ENCODE measurements at places on chromosomes 1 and 21. TPM values are rescaled to one million over a fixed set of nuclear protein-coding genes. Genes with fewer than 3 reads are reported as not detected.

DNA sequence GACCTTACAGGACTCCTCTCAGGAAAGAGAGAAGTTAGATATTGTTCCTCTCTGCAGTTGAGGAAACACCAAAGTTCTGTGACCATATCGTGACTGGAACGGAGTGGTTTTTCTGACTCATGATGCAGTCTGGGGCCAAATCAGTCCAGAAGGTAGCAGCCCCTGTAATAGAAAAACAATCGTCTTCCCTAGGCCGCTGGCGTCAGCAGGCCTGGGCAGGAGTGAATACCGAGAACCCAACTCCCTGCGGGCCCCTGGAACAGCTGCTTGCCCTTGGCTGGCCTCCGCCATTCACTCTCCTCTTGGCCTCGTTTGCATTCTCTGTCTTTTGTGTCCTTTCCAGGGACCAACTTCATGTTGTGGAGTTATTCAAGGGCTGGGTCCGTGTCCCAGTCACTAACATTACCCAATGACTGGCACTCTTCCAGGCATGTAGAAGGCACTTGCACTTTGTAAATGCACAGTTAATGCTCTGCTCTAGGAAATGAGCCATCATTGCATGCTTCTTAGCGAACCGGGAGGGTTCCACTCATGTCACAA lies 10.9 kb upstream of the CD101 start:
- DNase-seq: no peak

DNA sequence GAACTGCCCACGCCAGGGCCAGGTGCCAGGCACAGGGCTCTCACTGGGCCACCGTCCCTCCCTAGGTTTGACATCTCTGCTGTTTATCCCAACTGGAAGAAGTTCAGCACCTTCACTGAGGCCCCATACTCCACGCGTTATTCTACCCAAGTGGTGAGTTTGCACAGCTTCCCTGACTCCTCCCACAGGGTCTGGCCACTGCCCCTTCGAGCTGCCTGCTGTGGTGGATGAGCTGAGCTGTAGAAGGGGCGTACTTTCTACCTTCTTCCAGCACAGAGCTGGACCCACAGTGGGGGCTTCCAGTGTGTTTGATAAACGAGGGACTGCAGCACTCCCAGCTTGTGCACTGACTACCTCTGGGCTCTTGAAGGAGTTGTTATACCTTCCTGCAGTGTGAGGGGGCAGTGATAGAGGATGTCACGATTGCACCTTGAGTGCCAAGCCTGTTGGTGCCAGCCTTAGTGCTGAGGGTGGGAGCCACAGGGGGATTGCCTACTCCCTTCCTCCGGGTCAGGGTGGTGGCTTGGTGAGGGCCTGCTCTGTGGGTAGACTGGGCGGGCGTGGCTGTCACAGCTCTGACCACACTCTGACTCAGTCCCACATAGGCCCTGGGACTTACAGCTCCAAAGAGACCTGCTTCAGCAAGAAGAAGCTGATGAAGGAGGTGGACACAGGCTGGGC lies 5.9 kb upstream of the TTC22 start:
- peak; percentile 22 for DNase-seq

The SFN gene
- total RNA-seq: 3.8 TPM

DNA sequence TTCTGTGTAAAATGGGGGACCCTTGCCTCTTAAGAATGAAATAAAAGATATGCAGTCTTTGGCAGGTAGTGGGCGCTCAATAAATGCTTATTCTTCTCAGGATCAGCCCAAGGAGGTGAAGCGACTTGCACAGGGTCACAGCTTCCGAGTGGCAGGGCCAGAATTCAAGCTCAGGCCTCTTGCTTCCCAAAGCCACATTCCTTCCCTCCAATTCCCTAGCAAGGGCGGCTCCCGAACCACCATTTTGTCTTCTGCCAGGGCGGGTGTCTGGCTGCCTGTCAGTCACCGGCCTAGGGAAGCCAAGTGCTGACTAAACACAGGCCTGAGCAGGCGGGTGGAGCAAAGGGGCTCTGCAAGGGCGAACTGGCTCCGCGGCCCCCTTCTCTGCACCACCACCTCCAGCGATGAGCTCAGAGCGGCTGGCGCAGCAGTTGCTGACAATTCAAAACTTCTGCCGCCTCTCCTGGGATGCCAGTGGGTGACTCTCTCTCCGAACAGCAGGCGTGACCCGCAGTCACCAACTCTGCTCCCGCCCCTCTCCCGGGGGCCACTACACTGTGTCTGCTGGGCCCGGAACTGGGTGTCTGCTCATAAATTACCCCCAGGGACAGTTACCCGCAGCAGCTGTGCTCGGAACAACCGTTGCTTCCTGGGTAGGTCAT lies 10.8 kb downstream of the GPR3 start:
- peak; percentile 81 for DNase-seq

DNA sequence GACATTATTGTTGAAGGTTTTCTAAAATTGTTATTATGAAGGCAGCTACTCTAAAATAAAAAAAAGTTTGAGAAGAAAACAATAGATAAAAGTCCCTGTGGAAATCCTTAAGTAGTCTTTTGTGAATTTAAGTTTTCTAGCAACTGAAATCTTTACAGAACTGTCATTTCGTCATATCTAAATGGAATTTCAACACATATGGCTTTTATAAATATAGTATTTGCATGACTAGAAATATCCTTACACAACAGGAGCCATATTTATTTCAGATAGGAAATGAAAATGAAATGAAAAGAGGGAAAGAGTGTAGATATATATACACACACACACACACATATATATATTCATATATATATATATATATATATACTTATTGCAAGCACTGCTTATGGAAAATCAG lies 204.7 kb upstream of the RGS18 start:
- DNase-seq: no peak

DNA sequence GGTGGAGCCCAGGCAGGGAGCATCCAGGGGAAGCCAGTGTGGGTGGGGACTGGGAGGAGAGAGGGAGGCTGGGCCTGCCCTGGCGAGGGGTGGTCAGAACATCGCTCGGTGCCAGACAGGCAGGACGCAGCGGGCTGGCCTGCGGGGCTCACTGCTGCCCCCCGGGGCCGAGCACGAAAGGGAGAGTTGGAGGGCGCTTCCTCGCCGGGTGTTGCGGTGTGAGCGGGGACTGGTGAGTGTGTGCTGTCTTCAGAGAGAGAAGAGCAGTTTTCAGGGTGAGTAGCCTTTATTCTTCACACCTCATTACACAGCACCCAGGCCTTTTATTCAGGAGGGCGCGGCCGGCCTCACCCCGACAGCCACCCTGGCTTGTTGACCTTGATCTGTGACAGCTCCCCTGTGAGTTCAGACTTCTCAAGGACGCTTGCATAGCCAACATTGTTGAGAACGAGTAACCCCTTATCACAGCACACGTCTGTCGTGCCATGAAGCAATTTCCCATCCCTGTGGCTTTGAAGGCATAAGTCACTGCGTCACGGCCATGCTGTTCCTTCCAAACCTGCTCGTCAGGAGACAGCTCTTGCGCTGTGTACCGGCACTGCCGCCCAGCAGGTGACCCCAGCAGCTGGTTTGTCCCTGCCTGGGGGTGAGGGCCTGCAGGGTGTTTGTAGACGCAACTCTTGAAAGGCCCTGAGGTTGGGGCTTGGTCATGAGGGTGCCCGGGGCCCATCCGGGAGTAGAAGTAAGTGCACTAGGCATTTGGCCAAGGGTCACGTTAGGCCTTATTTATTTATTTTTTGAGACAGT lies 54.6 kb downstream of the PRKCZ start:
- peak; percentile 65 for DNase-seq

DNA sequence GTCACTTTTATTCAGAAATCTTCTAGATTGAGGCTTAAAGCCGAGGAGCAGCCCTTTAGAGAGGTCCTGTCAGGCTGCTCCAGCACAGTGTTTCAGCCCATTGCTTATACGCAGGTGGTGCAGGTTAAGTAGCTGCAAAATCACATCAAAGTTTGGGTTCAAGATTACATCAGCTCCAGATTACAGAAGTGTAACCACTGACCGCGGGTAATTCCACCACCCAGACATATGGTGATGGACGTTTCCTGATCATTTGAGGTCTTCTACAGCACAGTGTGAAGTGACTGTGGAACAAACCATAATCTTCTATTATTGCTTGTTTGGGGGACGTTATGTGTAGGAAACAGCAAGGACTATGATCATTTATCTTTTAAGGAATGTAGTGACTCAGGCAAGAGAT lies 11.8 kb downstream of the C1orf115 start:
- no peak for DNase-seq

- no peak for DNase-seq
These were observed 39.0 kb downstream of the LPAR3 start for GRCh38 chr1:84853741-84854721.

- no peak for DNase-seq
These were observed 15.3 kb upstream of the PYHIN1 start for GRCh38 chr1:158916085-158916484.

The OR2L5 gene
- total RNA-seq: not detected

All from H9 (cell line).